ENCODE measurements at places on chromosomes 2 and 18. TPM values are rescaled to one million over a fixed set of nuclear protein-coding genes. Genes with fewer than 3 reads are reported as not detected.

UGT1A4 gene
- not detected for total RNA-seq

PLCL1 gene
- total RNA-seq, result 0.41 TPM

MAIP1 gene
- total RNA-seq, result 7.6 TPM

LRRTM1 gene
- total RNA-seq, result 0.12 TPM

NAT8 gene
- not detected for total RNA-seq

SH2D6 gene
- 1.6 TPM for total RNA-seq

ATP6V1B1 gene
- 1.4 TPM for total RNA-seq

SCG2 gene
- total RNA-seq, result 12.9 TPM

RAB6D gene
- not detected for total RNA-seq

DNA sequence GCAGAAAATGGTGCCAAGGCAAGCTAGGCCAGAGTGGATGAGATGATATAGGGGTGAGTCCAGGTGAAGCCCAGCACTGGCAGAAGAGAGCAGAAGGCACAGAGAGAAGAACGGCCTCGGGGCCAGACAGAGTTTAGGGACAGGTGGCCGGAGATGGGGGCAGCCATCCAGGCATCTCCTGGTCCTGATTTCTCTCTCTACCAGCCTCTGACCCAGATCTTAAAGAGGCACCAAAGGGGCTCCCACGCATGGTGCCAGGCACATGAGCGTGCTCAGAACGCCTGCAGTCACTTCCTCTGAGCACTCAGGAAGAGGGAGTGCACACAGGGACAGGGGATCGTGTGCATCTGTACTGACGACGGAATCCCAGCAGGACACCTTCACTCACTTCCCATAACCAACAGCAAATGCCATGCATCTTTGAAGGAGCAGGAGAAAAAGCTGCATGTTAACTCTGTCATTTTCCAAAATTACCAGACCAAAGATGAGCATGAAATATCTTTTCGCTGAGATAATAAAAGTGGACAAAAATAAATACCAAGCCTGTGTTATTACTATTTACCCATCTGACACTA is 427.8 kb upstream of the MYT1L start:
- H3K27me3 ChIP-seq, result no peaks in the 10 kb centered on the region
- H3K4me1 ChIP-seq, result no peaks in the 10 kb centered on the region
- no peak for DNase-seq
- no peak overlapping the region for H3K4me3 ChIP-seq
- H3K27ac ChIP-seq, result no peak overlapping the region
- H3K36me3 ChIP-seq, result no peaks in the 10 kb centered on the region

DNA sequence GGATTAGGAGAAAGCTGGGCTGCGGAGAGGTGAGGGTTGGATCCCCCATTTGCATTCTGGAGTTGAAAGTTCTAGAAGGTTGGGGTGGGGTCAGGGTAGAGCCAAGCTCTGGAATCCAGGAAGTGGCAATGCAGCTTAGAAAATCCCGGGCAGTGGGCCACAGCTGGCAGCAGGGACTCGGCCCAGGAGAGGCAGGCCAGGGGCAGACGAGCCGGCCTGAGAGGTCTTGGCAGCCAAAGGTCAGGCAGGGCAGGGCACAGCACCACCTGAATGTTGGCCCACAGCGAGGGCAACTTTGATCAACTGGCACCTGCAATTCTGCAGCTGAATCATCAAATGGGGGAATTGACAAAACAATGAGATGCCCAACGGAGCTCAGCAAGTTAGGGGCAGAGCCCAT is 139.2 kb downstream of the INHBB start:
- H3K4me1 ChIP-seq, result no peaks in the 10 kb centered on the region
- no peak overlapping the region for H3K4me3 ChIP-seq
- no peaks in the 10 kb centered on the region for H3K36me3 ChIP-seq
- no peak overlapping the region for H3K27ac ChIP-seq
- H3K27me3 ChIP-seq, result no peaks in the 10 kb centered on the region

DNA sequence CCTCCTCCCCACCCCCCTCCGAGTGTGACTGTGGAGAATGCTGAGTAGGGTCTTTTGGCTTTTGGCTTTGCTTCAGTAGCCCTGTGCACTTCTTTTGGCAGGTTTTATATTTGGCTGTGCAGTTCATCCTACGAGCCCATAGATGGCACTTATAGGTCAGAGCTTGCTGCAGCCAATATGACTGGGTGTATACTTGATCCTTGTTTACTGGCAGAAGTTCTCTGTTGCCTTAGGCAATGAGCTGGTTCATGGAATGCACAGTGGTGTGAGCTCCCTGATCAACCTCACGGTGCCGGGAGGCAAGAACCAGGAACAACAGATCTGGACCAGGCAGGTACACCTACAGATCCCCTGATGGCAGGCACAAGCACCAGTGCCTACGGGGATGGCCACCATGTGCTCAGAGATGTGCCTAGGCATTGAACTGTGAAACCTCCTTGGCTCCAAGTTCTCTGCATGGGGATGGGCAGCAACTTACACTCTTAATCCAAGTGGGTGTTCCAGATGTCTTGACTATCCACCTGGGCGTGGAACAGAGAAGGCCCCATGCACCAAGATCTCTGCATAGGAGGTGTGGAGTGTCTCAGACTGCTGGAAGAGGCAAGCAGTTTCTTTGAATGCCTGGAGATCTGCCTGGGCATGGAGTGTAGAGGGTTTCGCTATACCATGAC is 190.4 kb downstream of the KIAA1328 start:
- no peaks in the 10 kb centered on the region for H3K36me3 ChIP-seq
- H3K27me3 ChIP-seq, result no peaks in the 10 kb centered on the region
- H3K27ac ChIP-seq, result no peak overlapping the region
- DNase-seq, result no peak

DNA sequence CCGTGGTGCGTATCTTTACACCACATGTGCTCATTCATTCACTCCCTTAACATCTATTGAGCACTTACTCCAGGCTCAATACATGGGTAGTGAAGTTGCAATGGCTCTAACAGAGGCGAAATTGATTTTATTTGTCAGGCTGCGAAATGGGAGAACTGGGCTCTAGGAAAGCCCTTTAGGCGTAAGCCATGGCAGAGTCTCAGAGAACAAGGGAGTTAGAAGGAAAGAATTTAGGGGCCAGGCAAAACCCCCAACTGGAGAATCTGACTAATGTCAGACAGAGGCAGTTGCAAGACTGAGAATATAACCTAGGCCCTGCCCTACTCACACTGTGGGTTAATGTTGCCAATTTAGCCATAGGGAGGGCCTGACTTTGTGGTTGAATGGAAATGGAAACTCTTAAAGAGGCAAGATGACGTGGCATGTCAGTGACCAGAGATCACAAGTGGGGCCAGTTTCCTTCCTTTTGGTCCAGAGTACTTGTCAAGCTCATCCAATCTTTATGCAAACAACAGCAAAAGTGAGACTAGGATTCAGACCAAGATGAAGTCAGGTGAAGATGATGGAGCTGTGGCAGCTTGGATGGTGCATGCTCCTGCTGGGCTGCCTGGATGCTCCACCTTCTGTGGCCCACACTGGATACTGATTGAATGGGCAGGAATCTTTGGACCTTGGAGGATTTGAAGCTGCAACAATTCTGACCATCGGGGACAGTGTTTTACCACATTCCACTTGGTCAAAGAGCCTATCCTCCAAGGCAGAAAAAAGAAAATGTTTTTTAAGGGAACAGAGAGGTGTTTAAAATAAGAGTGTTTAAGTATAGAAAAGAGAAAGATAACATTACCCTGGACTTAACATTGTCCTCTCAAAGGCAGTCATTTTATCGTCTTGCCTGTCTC is 92.2 kb downstream of the CAPN13 start:
- no peak overlapping the region for H3K27ac ChIP-seq
- H3K36me3 ChIP-seq, result no peaks in the 10 kb centered on the region
- no peak overlapping the region for H3K4me3 ChIP-seq
- no peaks in the 10 kb centered on the region for H3K4me1 ChIP-seq

GRCh38 chr2:222490131-222490530 is 65.8 kb downstream of the SGPP2 start:
- H3K4me3 ChIP-seq, result no peak overlapping the region
- no peak for DNase-seq
- H3K4me1 ChIP-seq, result no peaks in the 10 kb centered on the region
- H3K27me3 ChIP-seq, result no peaks in the 10 kb centered on the region
- H3K36me3 ChIP-seq, result no peaks in the 10 kb centered on the region
- no peak overlapping the region for H3K27ac ChIP-seq

GRCh38 chr2:186503827-186504606 is 18.0 kb downstream of the ZC3H15 start:
- DNase-seq, result no peak
- H3K27ac ChIP-seq, result no peak overlapping the region
- no peaks in the 10 kb centered on the region for H3K27me3 ChIP-seq
- H3K36me3 ChIP-seq, result peaks cover 9% of the 10 kb centered on the region

DNA sequence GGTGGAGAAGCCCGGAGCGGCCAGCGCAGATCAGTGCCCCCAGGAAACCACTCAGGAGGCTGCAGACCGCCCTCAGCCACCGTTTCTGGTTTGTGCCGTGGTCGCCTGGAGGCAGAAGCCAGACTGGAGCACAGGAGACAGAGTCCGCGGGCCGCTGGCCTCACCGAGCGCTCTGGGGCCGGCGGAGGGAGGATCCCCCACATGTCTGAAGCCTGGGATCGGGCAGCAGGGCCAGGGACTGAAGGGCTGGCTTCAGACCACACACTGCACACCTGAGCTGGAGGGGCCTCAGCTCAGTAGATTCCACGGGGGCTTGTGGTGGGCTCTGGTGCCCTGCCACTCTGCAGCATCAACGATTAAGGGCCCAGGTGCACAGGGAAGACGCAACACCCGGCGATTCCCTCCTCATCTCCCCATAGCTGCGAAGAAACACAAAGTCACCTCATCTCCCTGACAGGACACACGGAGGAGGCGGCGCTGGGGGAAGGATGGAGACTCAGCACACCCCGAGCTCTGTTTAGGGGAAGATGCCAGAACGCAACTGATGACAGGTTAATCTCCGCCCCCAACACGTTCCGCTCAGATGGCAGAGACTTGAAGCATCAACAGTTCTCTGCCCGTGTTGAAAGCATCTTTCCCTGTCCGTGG is 408.1 kb downstream of the GALR1 start:
- H3K27me3 ChIP-seq, result no peaks in the 10 kb centered on the region
- DNase-seq, result no peak
- no peaks in the 10 kb centered on the region for H3K4me1 ChIP-seq
- no peak overlapping the region for H3K27ac ChIP-seq
- no peaks in the 10 kb centered on the region for H3K36me3 ChIP-seq

- H3K36me3 ChIP-seq, result no peaks in the 10 kb centered on the region
- no peaks in the 10 kb centered on the region for H3K27me3 ChIP-seq
- no peak for DNase-seq
- peaks cover 11% of the 10 kb centered on the region for H3K4me1 ChIP-seq
- H3K27ac ChIP-seq, result no peak overlapping the region
- no peak overlapping the region for H3K4me3 ChIP-seq
Observed at GRCh38 chr2:12710301-12710700, 6.4 kb upstream of the TRIB2 start.

DNA sequence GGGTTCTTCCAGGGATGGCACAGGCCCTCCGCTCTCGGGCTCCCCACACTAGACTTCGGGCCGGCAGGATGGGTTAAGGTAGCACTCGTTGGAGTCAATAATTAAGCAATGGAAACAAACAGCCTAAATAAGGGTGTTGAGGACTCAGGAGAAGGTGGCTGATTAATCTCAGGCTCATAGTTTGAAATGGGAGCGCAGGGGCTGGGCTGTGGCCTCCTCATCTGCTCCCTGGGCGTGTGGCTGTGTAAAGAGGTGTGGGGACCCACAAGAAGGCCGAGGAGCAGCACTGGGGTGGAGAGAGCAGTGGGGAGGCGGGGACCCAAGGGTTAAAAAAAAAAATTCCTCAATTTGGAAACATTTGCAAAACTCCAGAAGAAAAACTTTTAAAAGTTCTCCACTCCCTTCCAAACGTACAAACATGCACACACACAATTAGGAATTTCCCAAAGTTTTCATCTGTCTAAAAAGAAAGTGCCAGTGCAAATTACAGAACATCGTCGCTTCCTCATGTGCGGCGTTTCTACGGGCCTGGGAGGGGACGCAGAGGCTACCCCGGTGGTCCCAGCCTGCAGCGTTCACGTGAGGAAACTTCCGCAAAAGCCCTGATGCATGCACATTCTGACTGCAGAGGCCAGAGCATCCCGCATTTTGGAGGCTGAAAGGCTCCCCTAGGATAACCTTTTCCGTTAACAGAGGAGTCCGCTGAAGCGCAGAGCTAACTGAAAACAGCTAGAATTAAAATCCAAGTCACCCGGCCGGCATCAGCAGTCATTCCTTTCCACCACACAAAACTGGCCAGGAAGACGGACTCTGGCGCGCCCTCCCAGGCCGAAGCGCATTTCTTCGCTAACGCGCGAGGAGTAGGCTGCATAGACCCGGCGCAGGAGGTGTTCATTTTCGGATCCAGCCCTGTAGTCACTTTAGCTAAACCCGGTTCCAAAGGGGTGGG is 1.0 kb upstream of the TUBB6 start:
- H3K4me3 ChIP-seq, result no peak overlapping the region
- peaks cover 6% of the 10 kb centered on the region for H3K4me1 ChIP-seq
- H3K27me3 ChIP-seq, result no peaks in the 10 kb centered on the region
- H3K36me3 ChIP-seq, result no peaks in the 10 kb centered on the region
- peak overlapping the region; percentile 91 for H3K27ac ChIP-seq
- DNase-seq, result no peak

DNA sequence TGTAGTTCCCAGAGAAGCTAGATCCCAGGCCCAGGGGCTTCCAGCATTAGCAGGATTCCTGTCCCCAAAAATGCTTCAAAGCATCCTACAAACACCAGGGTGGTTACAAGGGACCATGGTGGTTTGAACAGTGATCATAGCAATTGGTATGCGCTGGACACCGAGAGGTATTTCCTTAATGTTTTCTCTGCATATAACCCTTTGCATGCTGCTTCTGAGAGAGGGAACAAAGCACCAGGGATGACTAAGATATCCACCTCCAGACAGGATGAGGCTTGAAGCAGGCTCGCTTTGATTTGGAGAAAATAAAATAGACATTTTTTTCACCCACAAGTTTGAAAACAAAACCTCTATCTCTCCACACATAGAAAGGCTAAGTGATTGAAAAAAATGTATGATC is 50.5 kb upstream of the TSPYL6 start:
- no peaks in the 10 kb centered on the region for H3K27me3 ChIP-seq
- no peaks in the 10 kb centered on the region for H3K4me1 ChIP-seq
- H3K36me3 ChIP-seq, result no peaks in the 10 kb centered on the region
- H3K4me3 ChIP-seq, result no peak overlapping the region
- DNase-seq, result no peak
- H3K27ac ChIP-seq, result no peak overlapping the region

DNA sequence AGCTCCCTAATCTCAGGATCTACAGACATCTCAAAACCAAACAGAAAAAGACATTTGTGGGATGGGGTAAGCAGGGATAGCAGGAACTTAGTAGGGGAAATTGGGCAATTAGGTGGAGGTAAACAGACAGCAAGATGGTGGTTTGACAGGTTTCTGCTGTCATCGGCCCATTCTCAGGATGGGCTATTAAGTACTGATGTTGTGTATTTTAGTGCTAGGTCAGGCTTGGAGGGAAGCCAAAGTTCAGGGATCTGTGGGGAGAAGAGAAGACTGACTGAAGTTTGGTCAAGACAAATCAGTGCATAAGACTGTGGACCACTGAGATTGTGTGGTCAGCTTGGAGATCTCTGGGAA is 96.8 kb upstream of the THUMPD2 start:
- H3K36me3 ChIP-seq, result no peaks in the 10 kb centered on the region
- no peaks in the 10 kb centered on the region for H3K4me1 ChIP-seq
- no peak for DNase-seq
- no peak overlapping the region for H3K27ac ChIP-seq

GRCh38 chr18:70907673-70908072 is 618.8 kb downstream of the SOCS6 start:
- no peaks in the 10 kb centered on the region for H3K27me3 ChIP-seq
- H3K4me1 ChIP-seq, result no peaks in the 10 kb centered on the region
- H3K27ac ChIP-seq, result no peak overlapping the region
- no peak for DNase-seq
- no peaks in the 10 kb centered on the region for H3K36me3 ChIP-seq

All from pancreas (tissue), 10 donors.